CD4-positive, alpha-beta T cell treated with Interleukin-12 subunit alpha and Interleukin-12 subunit beta, for 1 hour (primary cell): ENCODE measurements at places on chromosomes 1 and 21.

DNA sequence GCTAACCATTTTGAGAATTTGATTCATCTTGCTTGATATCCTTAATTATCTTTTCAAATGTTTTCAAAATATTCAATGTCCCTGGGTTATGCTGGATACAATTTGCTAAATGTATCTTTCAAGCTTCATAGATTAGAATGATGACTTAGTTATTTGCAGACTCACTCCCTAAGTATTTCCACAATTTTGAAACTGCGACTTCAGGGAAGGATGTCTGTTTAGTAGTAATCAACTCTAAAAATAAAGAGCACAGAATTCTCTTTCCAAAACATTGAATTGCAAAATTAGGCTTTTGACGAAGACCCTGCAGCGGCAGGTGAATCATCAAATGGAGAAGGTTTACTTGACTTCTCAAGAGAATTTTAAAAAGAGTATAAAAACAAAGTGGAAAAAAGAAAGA is 14.2 kb downstream of the RGS1 start:
- DNase-seq: no peak

DNA sequence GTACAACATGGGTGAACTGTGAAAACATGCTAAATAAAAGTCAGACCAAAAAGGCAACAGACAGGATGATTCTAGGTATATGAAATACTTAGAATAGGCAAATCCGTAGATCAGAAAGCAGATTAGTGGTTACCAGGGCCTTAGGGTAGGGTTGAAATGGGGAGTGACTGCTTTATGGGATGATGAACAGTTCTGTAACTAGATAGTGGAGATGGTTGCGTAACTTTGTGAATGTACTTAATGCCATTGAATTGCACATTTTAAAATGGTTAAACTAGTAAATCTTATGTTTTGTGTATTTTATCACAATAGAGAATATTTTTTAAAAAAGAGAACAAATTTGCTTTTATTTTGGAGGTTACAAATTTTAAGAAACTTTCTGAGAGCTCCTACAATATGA is 17.4 kb downstream of the ZNF326 start:
- no peak for DNase-seq

GRCh38 chr1:109402025-109402424 is 4.3 kb upstream of the SORT1 start:
- DNase-seq: no peak

DNA sequence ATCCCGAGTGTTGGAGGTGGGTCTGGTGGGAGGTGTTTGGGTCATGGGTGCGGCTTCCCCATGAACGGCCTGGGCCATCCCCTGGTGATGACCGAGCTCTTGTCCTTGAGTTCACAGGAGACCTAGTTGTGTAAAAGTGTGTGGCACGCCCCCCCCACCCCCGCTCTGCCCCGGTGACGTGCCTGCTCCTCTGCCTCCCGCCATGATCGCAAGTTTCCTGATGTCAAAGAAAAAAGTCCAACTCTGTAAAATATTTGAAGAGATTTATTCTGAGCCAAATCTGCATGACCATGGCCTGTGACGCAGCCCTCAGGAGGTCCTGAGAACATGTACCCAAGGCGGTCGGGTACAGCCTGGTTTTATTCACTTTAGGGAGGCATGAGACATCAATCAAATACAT is 125.1 kb upstream of the COL6A1 start:
- no peak for DNase-seq

GRCh38 chr1:156225677-156226014 is 12.8 kb downstream of the PMF1 start:
- DNase-seq: no peak

DNA sequence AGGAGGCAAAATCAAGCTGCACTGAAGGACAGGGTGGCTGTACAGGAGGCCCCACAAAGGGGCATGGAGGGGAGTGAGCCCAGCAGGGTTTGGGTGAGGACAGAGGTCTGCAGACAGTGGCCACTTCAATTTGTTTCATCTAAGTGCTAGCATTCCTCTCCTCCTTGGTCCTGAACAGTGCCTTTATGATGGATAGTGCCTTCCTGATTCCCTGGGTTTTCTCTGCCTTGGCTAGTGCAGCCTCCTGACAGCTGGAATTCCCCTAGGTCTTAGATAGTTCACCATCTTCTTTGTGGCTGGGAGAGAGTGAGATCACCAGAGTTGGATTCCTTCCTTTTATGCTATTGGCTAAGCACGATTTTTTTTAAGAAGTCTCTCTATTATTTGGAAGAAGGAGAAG is 3.8 kb upstream of the HPCAL4 start:
- no peak for DNase-seq

DNA sequence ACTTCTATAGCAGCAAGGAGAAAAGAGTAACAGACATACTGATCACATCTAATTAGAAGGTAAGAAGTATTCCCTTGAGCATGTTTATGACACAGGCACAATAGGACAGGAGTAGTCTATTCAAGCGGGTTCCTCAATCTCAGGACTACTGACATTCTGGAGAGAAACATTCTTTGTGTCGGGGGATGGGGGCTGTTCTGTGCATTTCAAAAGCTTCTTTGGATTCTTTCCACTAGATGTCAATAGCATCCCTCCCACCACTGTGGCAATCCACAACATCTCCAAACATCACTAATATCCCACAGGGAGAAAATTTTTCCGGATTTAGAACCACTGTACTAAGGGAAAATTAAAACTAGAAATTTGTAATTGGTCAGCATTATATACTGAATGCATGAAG is 56.9 kb downstream of the ADAMTS5 start:
- DNase-seq: no peak
